CD4-positive, alpha-beta T cell treated with Interleukin-4 for 1 hour (primary cell): ENCODE measurements at places on chromosomes 16 and 17.

GRCh38 chr17:59676716-59677115 is 30.5 kb downstream of the PTRH2 start:
- DNase-seq = no peak

- DNase-seq = no peak
These were observed 5.0 kb downstream of the HAS3 start for GRCh38 chr16:69110406-69110805.

GRCh38 chr17:49936386-49936785 is 32.6 kb upstream of the DLX4 start:
- DNase-seq = no peak

DNA sequence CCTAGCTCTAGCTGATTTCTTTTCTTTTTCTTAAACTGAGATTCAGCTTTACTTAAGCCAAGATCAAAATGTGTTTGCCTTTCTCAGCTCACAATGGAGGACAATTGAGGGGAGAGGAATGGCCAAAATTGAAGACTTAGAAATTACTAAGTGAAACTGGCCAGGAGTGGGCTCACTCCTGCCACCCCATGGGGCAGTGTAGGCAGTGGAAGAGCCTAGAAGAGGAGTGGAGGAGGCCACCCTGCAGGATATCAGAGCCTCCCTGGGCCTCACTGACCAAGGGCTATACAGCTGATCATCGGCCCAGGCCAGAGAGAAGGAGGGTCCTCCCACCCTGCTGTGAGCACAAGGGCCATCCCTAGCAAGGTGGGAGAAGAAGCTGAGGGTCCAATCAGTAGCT is 119.8 kb downstream of the CCT6B start:
- no peak for DNase-seq

- DNase-seq = no peak
These were observed 348.0 kb downstream of the UTP18 start for GRCh38 chr17:51608251-51608933.

DNA sequence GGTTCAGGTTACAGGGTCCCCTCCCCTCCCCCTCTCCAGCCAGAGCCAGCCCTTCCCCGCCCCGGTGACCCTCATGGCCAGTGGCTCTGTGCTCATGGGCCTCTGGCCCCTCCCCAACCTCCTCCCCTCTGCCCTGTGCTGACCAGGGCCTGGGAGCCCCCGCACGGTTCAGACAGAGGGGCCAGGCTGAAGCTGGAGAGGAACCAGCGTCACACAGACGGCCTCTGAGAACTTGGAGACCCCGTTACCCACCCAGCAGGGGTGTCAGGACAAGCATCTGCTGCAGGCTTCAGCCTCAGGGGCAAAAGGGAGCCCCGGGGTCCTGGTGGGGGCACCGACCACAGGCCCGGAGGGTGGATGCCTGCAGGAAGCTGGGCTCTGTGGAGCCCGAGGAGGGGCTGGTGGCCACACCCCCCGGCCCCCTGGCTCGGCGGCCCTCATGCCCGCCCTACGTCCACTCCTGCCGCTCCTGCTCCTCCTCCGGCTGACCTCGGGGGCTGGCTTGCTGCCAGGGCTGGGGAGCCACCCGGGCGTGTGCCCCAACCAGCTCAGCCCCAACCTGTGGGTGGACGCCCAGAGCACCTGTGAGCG is at the start of gene WFIKKN1:
WFIKKN1 (plus strand) TSS at position 171 of the 591 bp plus-strand sequence; CDS start at position 440, 269 bp downstream.
- DNase-seq = no peak

- peak; percentile 85 for DNase-seq
These were observed 55.0 kb upstream of the CBFA2T3 start for GRCh38 chr16:89031715-89032659.

DNA sequence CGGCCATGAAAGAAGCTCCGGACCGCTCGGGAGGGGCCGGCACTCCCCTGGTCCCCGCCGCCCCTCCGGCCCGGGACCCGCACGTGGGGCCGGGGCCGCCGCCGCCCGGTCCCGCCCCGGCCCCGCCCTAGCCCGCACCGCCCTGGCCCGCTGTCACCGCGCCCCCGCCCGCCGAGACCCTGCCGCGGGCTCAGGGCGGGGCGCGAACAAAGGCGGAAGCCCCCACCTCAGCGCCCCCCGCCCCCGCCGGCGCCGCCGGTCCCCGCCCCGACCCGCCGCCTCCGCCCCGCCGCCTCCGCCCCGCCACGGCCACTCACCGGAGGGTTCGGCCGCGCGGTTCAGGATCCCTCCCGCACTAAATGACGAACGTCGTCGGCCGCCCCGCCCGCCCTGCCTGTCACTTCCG is at the start of gene ARHGDIA:
ARHGDIA (minus strand) TSS at position 357 of the 406 bp plus-strand sequence. CDS start 1,407 bp downstream, outside the sequence.
- no peak for DNase-seq

DNA sequence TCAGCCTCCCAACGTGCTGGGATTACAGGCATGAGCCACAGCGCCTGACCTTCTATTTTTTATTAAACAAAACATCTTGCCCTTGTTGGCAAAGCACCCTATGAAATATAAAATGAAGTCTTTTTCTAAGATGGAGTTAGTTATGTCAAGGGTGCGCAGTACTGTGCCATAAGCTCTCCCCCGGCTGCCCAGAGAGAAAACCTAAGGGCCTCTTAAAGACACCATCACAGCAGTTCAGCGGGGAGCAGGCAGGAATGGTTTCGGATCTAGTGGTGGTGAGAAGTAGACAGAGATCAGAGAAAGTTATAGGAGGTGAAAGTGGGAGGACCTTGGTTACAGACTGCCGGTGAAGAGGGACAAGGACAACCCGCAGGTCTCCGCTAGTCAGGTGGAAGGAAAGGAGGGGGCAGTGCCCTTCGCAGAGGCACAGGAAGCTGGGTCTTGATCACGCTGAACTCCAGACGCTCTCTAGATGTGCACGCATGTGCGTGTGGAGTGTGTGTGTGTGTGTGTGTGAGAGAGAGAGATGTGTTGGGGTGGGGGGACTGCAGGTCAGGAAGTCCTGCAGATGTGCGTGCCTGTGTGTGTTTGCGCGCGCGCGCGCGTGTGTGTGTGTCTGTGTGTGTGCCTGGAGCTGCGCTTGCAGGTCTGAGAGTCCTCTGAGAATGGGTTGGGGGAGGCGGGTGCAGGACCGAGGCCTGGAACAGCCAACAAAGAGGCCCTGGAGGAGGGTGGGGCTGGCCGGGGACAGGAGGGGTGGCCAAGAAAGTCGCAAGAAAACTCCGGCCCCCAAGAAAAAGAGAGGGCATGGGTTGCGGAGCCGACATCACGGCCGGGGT is 748 bp upstream of the CMTM3 start:
- peak; percentile 85 for DNase-seq

DNA sequence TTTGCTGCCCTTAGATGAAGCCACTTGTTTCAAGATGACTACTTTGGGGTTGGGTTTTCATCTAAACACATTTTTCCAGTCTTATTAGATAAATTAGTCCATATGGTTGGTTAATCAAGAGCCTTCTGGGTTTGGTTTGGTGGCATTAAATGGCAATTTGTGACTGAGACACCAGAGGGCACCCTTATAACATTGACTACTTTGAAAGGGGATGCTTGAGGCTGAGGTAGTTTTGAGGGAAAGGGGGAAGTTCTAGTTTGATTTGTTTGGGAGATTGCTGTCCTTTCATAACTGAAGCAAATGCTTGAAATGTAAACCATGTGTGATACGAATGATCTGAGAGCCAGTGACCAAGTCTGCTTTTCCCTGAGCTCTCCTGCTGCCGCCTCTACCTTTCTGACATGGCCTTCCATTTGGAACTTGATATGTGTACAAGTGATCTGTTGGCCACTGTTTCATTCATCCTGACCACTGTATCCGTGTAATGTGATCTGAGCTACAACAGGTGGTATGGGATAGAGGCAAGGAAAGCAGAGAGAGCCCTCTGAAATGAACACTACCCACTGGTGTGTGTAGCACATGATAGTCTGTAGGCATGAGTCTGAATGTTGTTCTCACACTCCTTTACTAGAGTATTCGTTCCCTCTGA is 5.8 kb upstream of the RARA start:
- DNase-seq = peak; percentile 75

DNA sequence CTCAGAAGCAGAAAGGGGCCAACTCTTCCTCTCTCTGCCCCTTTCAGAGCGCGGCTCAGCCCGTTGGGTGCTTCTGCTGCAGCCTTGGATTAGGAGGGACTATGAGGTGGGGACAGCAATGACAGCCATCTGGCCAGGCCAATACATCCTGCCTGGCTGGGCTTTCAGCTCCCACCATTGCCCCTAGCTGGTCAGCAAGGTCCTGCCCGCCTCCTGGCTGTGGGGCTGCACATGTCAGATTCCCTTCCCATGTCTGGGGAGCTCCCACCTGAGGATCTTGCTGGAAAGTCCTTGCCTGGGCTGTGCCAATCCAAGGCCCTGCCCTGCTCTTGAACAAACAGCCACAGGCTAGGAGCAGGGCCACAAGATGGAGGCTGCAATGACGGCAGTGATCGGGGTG is 8.3 kb downstream of the TRIM65 start:
- DNase-seq = no peak
